Stimulated activated CD8-positive, alpha-beta memory T cell treated with anti-CD3 and anti-CD28 coated beads, Interleukin-4, amount 100 ng/mL, for 4 hours (primary cell): ENCODE measurements at places on chromosomes 12 and 14.

DNA sequence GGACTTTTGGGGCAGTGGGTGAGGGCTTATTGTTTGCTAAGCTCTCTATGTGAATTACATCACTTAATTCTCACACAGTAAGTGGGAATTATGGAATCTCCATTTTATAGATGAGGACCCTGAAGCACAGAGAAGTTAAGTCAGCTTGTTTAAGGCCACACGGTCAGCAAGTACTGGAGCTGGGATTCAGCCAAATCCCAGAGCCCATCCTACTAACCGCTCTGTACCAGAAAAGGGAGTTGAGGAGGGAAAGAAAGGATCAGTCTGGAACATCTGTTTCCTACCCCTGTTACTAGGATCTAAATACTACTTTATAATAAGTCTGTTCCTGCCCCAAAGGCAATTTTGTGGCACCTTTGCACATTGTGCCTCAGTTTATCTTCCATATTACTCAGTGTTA lies 42.6 kb downstream of the PPFIBP1 start:
- DNase-seq, result no peak

DNA sequence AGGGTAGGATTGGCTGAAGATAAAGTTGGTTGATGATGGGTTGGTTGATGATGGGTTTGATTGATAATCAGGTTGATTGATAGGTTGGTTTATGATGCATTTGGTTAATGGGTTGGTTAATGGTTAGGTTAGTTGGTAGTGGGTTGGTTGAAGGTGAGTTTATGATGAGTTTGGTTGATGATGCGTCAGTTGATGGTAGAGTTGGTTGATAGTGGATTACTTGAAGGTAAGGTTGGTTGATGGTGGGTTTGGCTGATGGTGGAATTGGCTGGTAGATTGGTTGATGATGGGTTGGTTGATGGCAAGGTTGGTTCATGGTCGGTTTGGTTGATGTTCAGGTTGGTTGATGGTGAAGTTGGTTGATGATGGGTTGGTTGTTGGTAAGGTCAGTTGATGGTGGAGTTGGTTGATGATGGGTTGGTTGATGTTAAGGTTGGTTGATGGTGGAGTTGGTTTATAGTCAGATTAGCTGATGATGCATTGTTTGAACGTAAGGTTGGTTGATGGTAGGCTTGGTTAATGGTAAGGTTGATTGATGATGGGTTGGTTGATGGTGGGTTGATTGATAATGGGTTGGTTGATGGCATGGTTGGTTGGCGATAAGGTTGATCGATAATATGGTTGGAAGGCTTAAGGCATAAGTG lies 146.4 kb downstream of the ADGRD1 start:
- no peak for DNase-seq

GRCh38 chr12:108643941-108644810 lies 10.5 kb upstream of the SELPLG start:
- DNase-seq, result no peak

DNA sequence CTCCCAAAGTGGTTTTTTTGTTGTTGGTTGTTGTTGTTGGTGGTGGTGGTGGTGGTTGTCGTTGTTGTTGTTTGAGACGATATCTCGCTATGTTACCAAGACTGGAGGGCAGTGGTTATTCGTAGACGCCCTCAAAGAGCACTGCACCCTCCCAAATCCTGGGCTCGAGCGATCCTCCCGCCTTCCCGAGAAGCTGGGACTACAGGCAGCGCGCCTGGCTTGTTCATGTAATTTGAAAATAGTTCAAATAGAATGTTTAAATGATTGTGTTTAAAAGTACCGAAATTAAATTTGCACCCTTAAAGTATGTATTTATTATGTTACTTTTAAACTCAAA lies 439 bp upstream of the ANAPC5 start:
- DNase-seq, result no peak
